Foreskin fibroblast (primary cell): ENCODE measurements at places on chromosomes 16 and 17.

- no peak for DNase-seq
These were observed 555 bp upstream of the NCBP3 start for GRCh38 chr17:3846437-3847164.

DNA sequence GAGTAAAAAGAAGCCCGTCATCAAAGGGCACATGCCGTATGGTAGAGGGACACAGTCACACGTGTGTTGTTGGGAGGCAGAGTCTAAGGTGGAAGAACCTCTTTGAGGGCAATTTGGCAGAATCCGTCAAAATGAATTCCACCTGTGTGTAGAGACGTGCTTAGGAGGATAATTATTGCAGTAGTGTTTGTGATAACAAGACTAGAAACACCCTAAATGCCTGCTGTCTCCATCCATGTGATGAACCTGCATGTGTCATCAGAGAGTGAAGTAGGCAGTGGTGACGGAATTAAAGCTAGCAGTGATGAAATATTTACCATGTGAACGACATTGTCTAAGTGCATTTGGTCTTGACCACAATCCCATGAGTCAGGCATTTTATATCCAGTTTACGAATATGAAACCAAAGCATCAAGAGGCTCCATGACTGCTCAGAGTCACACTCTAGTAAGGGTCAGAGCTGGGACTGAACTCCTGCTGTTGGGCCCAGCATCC, 61.3 kb upstream of the ADORA2B start:
- DNase-seq: peak; percentile 60

- DNase-seq: no peak
These were observed 7.0 kb downstream of the DPEP1 start for GRCh38 chr16:89620406-89620841.

DNA sequence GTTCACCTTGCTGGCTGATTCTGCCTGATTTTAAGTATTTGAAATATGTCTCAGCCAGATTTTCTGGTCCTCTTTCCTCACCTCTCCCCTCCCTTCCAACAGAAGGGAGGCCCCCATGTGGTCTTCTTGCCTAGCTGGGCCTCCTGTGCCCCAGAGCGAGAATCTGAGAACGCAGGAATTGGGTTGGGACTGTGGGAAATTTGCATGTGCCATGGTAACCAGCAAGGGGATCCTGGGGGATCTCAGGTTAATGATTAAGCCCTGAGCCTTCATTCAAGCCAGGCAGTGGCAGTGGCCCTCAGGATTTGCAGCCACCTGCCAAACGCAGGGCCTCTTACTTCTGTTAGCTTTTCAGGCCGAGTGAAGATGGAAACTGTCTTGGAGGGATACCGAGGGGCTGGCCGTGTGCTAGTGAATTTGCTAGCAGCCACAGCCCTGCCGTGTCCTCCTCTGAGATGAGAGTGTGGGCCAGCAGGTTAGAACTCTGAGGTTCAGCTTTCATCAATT, 40.2 kb downstream of the KSR1 start:
- DNase-seq: no peak

DNA sequence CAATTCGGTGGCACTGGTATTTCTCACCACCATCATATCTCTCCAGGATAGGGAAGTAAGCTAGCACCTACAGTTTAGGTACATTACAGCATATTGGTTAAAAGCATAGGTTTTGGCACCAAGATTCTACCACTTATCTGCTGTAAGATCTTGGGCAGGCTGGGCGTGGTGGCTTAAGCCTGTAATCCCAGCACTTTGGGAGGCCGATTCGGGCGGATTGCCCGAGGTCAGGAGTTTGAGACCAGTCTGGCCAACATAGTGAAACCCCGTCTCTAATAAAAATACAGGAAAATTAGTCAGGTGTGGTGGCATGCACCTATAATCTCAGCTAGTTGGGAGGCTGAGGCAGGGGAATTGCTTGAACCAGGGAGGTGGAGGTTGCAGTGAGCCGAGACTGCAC, 51.4 kb downstream of the GPATCH8 start:
- no peak for DNase-seq

DNA sequence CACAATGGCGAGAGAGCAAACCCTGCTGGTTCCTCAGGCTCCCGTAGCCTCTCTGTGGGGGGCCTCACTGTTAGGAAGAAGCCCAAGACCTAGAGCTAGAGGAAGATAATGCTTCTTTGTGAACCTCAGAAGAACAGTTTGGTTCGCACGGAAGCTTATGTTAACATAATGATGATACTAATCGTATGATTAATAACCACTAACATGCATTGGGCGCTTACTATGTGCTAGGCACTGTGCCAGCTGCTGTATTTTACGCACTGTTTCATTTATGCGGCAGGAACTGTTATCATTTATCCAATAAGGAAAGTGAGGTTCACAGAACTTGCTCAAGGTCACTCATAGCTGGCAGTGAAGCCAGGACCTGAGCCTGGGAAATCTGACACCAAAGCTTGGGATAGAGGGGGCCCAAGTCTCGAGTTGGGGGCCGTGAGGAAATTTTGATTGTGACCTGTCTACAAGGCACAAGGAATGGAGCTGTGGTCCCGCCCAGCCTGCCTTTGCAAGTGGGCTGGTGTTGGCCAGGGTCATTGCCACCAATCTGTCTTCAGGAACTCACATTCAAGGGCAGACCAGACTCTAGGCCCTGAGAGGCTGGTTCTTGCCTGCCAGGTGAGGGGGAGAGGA, 6.8 kb downstream of the PRCD start:
- DNase-seq: peak; percentile 94

DNA sequence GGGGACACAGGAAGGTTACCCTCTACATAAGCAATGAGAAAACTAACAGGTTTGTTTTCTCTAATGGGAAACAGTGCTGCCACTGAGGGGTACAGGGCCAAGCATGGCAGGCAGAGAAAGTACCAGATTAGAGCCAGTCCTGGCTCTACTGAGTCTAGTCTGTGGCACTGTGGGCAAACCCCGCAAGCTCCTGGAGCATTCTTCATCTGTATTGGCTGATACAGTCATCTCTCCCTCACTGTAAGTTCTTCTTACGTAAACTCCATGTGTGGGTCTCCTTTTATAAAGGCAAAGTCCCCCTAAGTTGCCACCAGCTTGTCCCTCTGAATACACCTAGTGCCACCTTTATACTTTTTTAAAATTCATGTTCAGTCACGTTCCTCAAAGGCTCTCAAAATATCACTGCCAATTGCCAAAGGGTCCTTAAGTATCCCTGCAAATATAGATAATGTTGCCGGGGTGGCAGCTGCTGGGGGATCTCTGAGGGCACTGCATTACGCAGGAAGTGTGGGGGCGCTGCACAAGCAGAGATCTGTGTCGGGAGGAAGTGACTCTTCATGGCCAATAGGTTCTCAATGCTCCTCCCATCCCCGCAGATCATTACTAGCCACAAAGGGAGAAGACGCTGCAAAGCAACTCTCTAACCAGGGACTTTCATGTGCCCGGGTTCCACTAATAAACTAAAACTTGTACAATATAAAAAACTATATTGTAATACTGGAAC, 18.8 kb downstream of the XPO6 start:
- DNase-seq: no peak

- DNase-seq: no peak
These were observed 34.9 kb downstream of the TOM1L2 start for GRCh38 chr17:17937201-17937853.

- peak; percentile 57 for DNase-seq
These were observed 161.0 kb downstream of the CCDC182 start for GRCh38 chr17:57584050-57584551.

DNA sequence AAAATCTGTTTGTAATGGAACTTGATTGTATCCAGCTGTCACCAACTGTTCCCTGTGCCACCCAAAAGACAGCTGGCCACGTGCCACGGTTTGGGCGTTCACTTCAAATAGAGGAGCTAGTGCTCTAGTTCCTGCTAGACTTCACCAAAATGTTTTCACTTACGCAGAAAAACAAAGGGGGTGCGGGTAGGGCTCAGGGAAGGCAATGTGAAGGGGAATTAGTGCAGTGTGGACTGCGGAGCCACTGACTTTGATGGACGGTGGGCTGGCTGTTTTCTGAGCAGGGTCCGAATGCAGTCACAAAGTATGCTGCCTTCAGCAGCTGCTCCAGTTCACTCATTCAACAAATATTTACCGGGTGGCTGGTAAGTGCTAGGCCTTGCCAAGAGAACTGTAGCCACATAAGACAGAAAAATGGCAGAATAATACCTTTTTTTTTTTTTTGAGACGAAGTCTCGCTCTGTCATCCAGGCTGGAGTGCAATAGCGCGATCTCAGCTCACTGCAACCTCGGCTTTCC, 7.6 kb upstream of the CYTH1 start:
- peak; percentile 60 for DNase-seq

- peak; percentile 86 for DNase-seq
These were observed 91.1 kb downstream of the SMG6 start for GRCh38 chr17:2212400-2212981.

GRCh38 chr17:381516-381915, 28.9 kb upstream of the RPH3AL start:
- no peak for DNase-seq

DNA sequence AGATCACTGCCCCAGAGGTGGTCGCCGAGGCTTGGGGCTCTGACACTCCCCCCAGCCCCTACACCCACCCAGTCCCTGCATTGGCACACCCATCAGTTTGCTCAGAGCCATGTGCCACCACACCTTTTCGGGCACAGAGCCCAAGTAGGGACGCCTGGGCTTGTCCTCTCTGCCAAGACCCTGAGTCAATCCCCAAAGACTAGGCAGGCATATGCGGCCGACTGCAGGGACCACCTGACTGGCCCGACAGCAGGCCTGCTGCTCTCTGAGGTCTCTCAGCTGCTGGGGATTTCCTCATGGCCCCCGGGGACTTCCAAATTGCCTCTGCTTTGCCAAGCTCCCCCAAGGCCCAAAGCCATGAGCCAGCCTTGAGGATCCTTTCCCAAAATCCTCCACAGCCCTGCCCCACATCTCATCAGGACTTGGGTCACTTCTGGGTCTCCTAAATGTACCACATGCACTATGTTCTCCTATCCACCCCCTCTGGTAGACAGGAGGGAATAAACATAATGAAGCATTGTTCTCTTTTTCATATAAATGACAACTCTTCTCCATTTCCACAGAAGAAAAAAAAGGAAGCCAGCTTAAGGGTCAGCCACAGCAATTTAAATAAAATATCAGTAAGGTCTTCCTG, 30.6 kb downstream of the MYO18A start:
- no peak for DNase-seq

DNA sequence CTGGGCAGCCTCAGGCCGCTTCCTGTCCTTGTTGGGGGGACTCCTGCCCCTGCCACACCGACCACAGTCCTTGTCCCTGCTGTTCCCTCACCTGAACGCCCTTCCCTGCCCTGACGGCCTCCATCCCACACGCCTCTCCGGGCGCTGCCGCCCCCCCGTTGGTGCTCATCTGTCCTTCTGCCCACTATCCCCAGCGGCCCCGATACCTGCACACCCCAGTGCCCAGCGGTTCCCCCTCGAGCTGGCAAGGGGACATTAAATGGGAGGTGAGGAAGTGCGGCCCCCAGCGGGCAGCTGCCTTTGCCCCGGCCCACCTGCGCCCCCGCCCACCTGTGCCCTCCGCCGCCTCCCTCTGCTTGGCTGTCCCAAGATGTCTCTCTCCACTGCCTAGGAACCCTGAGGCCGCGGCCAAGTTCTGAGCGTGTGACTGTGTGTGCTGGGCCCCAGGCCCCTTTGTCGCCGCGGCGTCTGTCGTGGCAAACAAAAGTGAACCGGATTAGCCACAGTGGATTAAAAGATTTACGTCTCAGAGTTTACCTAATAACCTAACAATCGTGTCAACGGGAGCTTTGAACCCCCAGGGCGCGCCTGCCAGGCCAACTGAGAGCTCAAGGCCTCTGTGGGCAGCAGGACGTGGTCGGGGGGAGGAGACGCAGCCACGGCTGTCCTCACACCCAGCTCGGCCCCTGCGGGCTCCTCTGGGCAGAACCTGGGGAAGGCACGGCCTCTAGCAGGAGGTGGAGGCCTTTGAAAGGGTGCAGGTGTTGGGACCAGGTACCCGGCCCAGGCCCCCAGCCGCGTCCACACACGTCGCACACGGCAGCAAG, 7.6 kb upstream of the AXIN1 start:
- DNase-seq: no peak

DNA sequence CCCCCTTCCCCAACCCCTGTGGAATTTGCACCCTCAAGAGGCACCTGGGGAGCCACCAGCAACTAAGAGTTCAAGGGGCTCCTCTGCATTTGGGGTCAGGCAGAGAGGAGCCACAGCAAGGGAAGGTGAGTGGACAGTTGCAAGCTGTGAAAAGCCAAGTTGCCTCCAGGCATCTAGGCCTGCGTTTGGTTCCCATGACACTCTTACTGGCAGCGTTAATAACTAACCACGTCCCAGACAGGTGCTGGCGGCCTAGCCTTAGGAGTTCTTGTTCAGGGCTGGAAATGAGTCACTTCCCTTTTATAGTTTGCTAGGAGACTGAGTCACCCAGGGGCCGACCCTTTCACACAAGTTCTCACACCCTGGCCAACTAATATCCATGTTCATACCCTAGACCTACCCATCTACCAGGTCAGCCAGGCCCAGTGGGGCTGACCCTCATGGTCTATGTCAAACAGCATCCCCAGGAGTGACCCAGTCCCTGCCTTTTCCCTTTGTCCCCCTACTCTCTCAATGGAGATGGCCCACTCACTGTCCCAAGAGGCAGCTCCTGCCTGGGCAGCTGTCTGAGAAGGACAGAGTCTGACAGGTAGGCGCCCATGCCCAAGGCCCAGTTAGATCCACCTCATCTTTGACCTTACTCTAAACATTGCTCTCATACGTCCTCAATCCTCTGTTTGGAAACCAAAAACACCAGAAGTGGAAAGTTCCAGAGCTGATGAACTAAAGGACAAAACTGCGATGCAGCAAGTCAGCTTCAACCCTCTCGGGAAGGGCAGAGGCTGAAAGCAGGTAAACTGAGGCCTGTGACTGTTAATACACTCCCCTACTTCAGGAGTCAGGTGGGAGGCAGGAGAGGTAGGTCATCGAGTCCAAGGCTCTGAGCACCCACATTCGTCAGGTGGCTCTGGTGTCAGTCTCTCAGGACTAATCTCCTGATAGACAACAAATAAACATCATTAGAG, 300.6 kb downstream of the SOX9 start:
- peak; percentile 92 for DNase-seq

DNA sequence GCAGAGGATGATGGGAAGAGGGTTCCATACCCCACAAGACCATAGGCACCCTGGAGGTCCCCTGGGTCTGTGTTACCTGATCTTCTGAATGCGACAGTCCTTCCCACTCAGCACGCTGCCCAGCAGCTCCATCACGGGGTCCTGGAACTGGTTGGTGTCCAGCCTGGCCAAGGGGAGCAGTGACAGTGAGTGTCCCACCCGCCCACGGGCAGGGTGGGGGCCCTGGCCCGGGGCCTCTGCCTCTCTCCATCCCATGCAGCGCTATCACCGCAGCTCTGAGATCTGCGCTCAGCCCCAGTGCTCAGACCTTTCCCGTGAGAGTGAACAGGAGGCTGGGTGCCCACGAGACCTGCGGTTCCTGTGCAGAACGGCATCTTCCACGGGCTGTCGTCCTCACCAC, 15.6 kb downstream of the NLRC3 start:
- DNase-seq: no peak

DNA sequence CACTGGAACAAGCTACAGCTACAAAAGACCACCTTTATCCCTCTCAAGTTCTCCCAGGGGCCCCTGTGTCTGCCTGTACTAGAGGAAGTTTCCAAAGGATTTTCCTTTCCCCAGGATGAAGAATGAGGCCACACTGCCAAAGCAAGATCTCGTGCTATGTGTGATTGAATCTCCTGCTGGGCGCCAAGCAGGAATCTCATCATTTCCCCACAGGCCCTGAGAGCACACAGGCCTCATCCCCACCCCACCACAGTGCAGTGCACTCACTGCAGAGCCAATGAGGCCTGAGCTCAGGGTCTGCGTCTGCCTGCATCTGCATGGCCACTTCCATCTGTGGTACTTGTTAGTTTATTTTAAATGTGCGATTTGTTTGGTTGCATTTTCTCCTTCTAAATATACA, 387.4 kb upstream of the ASIC2 start:
- no peak for DNase-seq

GRCh38 chr17:81566461-81567126, 14.4 kb upstream of the FAAP100 start:
- DNase-seq: peak; percentile 93
